ENCODE measurements at places on chromosomes 7 and 10.

DNA sequence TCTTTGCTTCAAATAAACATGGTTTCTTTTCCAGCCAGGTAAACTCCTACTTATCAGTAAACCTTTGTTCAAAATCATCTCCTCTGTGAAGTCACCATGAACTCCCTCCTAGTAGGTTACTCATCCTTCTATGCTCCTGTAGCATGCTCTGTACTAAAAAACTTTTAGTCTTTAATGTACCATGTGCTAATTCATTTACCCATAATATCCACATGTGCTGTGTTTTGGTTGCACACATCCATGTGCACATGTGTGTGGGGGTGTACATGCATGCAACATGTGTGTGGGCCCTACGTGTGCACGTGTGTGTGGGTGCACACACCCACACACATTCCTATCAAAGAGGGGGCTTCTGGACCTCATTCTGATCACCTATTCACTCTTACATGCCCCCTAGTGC, 259.9 kb upstream of the SP4 start:
- no peak overlapping the region for H3K4me3 ChIP-seq
- DNase-seq, result no peak
- peaks cover 40% of the 10 kb centered on the region for H3K27me3 ChIP-seq
- no peak overlapping the region for H3K27ac ChIP-seq
- no peaks in the 10 kb centered on the region for H3K36me3 ChIP-seq
- H3K4me1 ChIP-seq, result no peaks in the 10 kb centered on the region

- H3K4me1 ChIP-seq, result peaks cover 19% of the 10 kb centered on the region
- H3K4me3 ChIP-seq, result no peak overlapping the region
- no peaks in the 10 kb centered on the region for H3K27me3 ChIP-seq
- no peak overlapping the region for H3K27ac ChIP-seq
- DNase-seq, result no peak
- H3K36me3 ChIP-seq, result peaks cover 15% of the 10 kb centered on the region
These were observed 103.7 kb downstream of the RNF216 start for GRCh38 chr7:5677538-5678294.

DNA sequence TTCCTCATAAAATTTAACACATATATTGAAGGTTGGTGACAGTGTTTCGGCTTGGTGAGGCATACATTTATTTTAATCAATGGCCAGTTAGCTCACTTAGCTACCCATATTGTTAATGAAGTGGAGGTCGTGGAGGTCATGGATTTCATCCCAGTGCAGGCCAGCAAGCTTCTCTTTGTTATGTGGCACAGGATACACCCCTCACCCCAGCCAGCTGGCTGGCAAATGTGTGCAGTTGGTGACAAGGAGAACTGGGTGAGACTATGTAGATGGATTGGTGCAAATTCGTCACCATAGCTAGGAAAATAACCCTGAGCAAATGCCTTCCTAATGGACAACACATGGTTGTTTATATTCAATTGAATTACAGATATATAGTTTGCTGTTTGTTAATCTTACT, 50.5 kb upstream of the FOXP2 start:
- H3K27ac ChIP-seq, result no peak overlapping the region
- H3K4me1 ChIP-seq, result no peaks in the 10 kb centered on the region
- H3K4me3 ChIP-seq, result no peak overlapping the region
- no peaks in the 10 kb centered on the region for H3K36me3 ChIP-seq
- H3K27me3 ChIP-seq, result no peaks in the 10 kb centered on the region

- no peaks in the 10 kb centered on the region for H3K27me3 ChIP-seq
- no peak overlapping the region for H3K27ac ChIP-seq
- no peak for DNase-seq
These were observed 69.2 kb downstream of the CNTNAP2 start for GRCh38 chr7:146185844-146186243.

DNA sequence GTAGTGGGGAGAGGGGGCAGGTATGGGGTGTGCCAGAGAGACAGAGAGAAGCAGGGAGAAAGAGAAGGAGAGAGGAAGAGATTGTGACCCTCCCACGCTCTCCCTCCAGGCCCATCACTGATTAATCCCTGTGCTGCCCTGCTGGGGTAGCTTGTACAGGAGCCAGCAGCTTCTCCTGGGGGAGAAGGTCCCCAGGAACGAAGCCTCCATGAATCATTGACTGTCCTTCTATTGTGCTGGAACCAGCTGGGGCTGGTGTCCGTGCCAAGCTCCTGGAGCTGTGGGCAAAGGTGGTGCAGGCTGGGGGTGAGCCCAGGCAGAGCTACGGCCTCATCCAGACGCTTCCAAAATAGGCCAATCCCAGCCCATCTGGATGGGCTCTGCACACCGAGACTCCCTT, 20.9 kb downstream of the AQP1 start:
- no peaks in the 10 kb centered on the region for H3K4me1 ChIP-seq
- no peaks in the 10 kb centered on the region for H3K36me3 ChIP-seq
- H3K4me3 ChIP-seq, result no peak overlapping the region
- peaks cover 2% of the 10 kb centered on the region for H3K27me3 ChIP-seq
- DNase-seq, result no peak

DNA sequence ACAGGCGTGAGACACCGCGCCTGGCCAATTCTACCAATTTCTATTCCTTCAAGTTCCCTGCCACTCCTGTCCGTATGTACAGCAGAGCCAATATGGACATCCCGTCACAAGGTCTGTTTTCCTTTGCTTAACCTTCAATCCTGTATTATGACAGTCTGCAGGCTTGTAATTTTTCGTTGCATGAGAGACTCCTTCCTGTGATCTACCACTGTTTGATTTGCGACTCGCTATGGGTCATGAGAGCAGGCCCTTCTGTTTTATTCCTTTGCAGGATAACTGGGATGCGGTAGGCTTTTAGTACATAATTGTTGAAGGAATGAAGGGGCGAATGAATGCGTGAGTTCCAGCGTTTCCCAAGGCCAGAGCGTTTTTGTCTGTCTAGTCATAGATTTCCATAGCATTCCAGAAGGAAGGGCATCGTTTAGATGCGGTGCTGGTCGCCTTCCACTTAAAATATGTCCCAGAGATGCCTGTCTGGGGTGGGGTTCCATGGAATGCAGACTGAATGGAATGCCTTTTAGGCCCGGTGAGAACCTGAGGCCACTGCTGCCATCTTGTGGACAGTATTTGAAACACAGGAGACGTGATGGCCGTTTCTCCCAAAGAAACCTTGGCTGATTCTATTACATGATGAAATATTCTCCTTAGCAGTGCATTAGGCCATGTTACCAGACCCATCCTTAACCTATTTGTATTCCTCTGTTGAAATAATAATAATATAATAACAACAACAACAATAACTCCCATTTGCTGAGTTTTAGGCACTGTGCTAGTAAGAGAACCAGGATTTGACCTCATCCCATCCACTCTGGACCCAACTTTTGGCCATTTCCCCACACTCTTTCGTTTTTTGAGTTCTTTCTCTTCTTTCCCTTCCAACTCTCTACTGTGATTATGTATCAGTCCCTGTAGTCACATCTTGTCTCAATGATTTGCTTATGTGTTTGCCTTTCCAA, 193.2 kb downstream of the MYOF start:
- no peaks in the 10 kb centered on the region for H3K36me3 ChIP-seq
- H3K4me3 ChIP-seq, result no peak overlapping the region
- H3K27me3 ChIP-seq, result peaks cover 4% of the 10 kb centered on the region
- DNase-seq, result peak; percentile 10
- no peaks in the 10 kb centered on the region for H3K4me1 ChIP-seq

DNA sequence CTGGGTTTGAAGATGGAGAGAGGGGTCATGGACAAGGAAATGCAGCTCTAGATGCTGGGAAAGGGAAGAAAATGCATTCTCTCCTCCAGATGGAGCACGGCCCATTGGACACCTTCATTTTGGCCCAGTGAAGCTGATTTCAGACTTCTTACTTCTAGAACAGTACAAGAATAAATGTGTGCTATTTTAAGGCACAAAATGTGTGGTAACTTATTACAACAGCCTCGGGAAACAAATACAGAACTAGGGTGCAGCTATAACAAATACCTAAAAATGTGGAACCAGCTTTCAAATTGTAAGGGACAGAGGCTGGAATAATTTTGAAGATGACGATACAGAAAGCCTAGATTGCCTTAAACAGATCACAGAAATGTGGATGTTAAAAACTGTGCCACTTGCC, 54.1 kb downstream of the CYTH3 start:
- no peak overlapping the region for H3K4me3 ChIP-seq
- no peaks in the 10 kb centered on the region for H3K36me3 ChIP-seq
- H3K27ac ChIP-seq, result no peak overlapping the region
- no peak for DNase-seq

- H3K36me3 ChIP-seq, result peaks cover 47% of the 10 kb centered on the region
- no peak overlapping the region for H3K4me3 ChIP-seq
- DNase-seq, result no peak
- no peaks in the 10 kb centered on the region for H3K27me3 ChIP-seq
- peaks cover 7% of the 10 kb centered on the region for H3K4me1 ChIP-seq
- H3K27ac ChIP-seq, result no peak overlapping the region
These were observed 70.3 kb downstream of the CCSER2 start for GRCh38 chr10:84398696-84399095.

GRCh38 chr10:25231751-25232150, 57.0 kb downstream of the GPR158 start:
- no peaks in the 10 kb centered on the region for H3K27me3 ChIP-seq
- no peak overlapping the region for H3K27ac ChIP-seq
- no peak for DNase-seq
- H3K4me1 ChIP-seq, result no peaks in the 10 kb centered on the region
- no peaks in the 10 kb centered on the region for H3K36me3 ChIP-seq

- no peak overlapping the region for H3K4me3 ChIP-seq
- H3K27me3 ChIP-seq, result no peaks in the 10 kb centered on the region
- DNase-seq, result no peak
- H3K27ac ChIP-seq, result no peak overlapping the region
- no peaks in the 10 kb centered on the region for H3K36me3 ChIP-seq
- H3K4me1 ChIP-seq, result no peaks in the 10 kb centered on the region
These were observed 38.5 kb downstream of the UNC5B start for GRCh38 chr10:71250842-71251241.

- peaks cover 40% of the 10 kb centered on the region for H3K4me1 ChIP-seq
- DNase-seq, result no peak
- H3K27ac ChIP-seq, result no peak overlapping the region
- H3K27me3 ChIP-seq, result no peaks in the 10 kb centered on the region
- no peak overlapping the region for H3K4me3 ChIP-seq
- peaks cover 8% of the 10 kb centered on the region for H3K36me3 ChIP-seq
These were observed 53.9 kb downstream of the VCL start for GRCh38 chr10:74051736-74052342.

GRCh38 chr7:25789701-25790640, 362.0 kb upstream of the NFE2L3 start:
- no peak overlapping the region for H3K27ac ChIP-seq
- DNase-seq, result no peak

- H3K4me3 ChIP-seq, result no peak overlapping the region
- no peaks in the 10 kb centered on the region for H3K27me3 ChIP-seq
- H3K36me3 ChIP-seq, result peaks cover 3% of the 10 kb centered on the region
- no peak overlapping the region for H3K27ac ChIP-seq
These were observed 21.8 kb downstream of the DHX32 start for GRCh38 chr10:125859128-125859817.

- H3K4me1 ChIP-seq, result no peaks in the 10 kb centered on the region
- DNase-seq, result no peak
- H3K27ac ChIP-seq, result no peak overlapping the region
- H3K4me3 ChIP-seq, result no peak overlapping the region
These were observed 224.9 kb downstream of the SKIDA1 start for GRCh38 chr10:21300551-21300950.

DNA sequence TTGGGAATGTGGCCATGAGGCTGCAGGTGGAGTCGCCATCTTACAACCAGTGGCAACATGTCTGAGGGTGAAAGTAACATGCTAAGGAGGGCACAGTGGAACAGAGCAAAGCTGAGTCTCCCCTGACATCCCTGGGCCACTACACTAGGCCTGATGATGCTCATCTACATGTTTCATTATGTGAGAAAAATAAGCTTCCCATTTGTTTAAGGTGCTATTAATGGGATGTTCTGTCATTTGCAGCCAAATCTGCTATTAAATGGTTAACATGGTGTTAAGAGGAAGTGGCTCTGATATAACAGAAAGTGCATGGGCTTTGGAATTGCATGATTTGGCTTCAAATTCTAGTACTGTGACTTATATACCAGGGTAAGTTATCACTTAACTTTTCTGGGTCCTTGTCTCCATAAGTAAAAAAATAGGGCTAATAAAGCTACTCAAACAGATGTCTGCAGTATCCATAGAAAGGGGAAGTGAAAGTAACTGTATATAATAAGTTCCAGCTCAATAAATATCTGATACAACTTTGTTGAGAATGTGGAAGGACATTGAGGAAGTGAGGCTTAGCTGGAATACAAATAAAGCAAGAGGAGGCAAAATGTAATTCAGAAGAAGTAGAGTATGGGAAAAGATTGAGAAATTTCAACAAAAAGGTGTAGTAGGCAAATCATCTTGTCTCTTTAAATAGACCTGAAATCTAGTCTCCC, 158.9 kb downstream of the RTKN2 start:
- H3K4me3 ChIP-seq, result peak overlapping the region; percentile 19
- no peak overlapping the region for H3K27ac ChIP-seq
- no peak for DNase-seq
- peaks cover 48% of the 10 kb centered on the region for H3K4me1 ChIP-seq
- peaks cover 2% of the 10 kb centered on the region for H3K36me3 ChIP-seq

DNA sequence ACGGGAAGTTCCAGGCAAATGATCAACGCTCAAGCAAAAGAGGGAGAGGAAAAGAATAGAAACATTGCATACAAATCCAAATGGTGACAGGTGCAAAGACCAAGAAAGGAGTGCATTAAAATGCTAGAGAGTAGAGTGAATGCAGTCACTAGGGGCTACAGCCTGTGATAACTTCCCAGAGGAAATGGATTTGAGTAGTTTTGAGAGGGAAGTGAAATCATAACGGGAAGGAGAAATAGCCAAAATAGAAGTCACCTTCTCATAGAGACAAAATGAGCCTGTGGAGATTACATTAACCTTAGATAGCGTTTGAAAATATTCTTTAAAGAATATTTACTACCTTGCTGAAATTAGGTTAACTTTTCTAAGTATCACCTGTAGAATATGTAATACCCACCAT, 26.5 kb downstream of the NUP42 start:
- no peak overlapping the region for H3K27ac ChIP-seq
- DNase-seq, result no peak
- H3K4me3 ChIP-seq, result no peak overlapping the region
- peaks cover 36% of the 10 kb centered on the region for H3K27me3 ChIP-seq
- peaks cover 13% of the 10 kb centered on the region for H3K36me3 ChIP-seq
- H3K4me1 ChIP-seq, result peaks cover 2% of the 10 kb centered on the region

DNA sequence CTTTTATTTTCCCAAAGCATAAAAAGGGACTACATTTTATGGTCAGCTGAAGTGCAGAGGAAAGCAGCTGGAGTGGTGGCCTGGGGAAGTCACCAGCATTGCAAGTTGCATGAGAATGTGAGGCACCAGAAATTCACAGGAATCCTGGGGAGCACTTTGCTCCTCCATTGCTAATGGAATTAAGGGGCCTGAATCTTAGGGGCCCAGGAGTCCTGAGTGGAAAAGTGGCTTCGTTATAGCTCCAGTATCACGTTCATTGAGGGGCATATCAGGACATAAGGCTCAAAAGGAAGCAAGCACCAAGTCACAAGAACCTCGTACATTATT, 53.0 kb upstream of the LRRC17 start:
- no peaks in the 10 kb centered on the region for H3K36me3 ChIP-seq
- peaks cover 2% of the 10 kb centered on the region for H3K4me1 ChIP-seq
- peaks cover 12% of the 10 kb centered on the region for H3K27me3 ChIP-seq
- no peak overlapping the region for H3K4me3 ChIP-seq
- no peak overlapping the region for H3K27ac ChIP-seq
- DNase-seq, result no peak

All from T-helper 2 cell treated with Interferon-gamma antibody and Interleukin-4, amounts not matched to agents 5 μg/mL and 100 μg/mL, for 36 hours (primary cell).